Activated CD4-positive, alpha-beta T cell treated with anti-CD3 and anti-CD28 coated beads for 24 hours (primary cell): ENCODE measurements at places on chromosomes 2 and 18.

GRCh38 chr2:159446201-159446600, 159.7 kb upstream of the WDSUB1 start:
- DNase-seq, result no peak

- no peak for DNase-seq
These were observed 37.4 kb downstream of the MRPL44 start for GRCh38 chr2:223994562-223995162.

- DNase-seq, result no peak
These were observed 18.4 kb upstream of the EVA1A start for GRCh38 chr2:75579186-75579585.

DNA sequence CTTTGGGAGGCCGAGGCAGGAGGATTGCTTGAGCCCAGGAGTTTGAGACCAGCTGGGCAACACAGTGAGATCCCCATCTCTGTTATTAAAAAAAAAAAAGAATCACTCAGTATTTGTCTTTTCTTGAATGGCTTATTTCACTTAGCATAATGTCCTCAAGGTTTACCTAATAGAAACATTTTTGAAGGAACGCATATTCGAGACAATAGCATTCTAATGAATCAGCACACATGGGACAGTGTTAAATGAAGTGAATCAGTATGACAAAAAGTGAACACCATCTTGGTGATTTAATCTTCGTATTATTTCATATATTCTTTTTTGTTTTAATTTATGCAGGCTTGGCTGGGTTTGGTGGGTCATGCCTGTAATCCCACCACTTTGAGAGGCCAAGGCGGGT, 44.7 kb downstream of the WIPF1 start:
- no peak for DNase-seq

DNA sequence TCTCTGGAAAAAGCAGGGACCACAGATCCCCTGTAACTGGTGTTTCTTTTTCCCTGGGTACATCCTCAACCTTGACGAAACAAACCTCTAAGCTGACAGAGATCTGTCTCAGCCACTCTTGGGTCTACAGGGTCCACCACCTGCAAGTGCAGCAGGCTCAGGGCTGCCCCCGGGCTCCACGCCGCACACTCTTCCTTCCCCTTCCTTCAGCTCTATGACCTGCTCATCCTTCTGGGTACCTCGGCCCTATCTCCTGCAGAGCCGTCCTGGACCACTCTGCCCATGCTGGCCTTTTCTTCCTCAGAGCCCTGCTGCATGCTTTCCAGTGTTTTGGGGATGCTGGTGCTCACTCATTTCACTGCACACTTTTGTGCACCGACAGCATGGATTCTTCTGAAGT, 27.5 kb downstream of the TUBB6 start:
- DNase-seq, result no peak

- no peak for DNase-seq
These were observed 143.5 kb upstream of the SP5 start for GRCh38 chr2:170571612-170572011.

- DNase-seq, result no peak
These were observed 606.0 kb downstream of the ADCYAP1 start for GRCh38 chr18:1510542-1511179.

DNA sequence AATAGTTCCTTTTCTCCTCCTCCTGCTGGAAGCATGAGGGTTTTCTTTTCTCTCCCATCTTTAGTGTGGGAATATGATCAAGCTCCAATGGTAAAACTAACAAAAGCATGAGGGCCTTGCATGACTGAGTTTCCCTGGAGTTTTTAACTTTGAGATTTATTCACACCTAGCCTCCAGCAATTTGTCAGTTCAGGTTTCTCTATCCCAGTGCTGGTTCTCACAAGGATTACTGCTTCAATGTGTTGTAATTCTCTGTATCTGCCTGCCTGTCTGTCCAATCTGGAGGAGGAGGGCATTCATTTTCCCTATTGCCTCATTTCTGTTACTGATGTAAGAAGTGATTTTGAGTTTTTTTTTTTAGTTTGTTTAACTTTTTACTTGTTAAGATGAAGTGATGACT, 57.6 kb upstream of the RPRM start:
- DNase-seq, result no peak

DNA sequence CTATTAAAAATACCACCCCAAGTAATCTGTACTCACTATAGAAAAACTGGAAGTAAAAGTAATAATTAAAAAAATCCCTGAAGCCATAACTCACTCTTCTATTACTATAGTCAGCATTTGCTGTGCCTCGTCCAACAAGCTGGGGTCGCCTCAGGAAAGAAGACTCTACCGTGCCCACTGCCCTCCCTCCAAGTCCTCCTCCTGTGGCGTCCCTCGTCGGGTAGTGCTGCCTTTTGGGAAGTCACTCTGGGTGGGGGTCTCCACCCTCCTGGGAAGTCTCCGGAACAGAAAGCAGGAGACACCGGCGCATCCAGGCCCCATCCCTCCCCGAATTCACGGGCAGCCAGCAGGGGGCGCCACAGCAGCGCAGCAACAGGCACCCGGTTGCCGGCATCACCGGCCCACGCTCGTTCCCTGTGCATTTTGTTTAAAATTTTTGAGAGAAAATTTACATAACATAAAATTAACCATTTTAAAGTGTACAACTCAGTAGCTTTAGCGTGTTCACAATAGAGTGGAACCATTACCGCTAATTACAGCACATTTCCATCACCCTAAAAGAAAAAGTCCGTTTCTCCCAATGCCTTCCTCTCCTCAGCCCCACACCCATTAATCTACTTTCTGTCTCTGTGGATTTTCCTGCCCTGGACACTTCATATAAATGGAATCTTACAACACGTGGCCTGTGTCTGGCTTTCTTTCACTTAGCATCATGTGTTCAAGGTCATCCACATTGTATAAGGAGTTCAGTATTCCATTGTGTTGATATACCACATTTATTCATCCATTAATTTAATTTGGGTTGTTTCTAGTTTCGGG, 62.2 kb downstream of the ADNP2 start:
- peak; percentile 53 for DNase-seq

DNA sequence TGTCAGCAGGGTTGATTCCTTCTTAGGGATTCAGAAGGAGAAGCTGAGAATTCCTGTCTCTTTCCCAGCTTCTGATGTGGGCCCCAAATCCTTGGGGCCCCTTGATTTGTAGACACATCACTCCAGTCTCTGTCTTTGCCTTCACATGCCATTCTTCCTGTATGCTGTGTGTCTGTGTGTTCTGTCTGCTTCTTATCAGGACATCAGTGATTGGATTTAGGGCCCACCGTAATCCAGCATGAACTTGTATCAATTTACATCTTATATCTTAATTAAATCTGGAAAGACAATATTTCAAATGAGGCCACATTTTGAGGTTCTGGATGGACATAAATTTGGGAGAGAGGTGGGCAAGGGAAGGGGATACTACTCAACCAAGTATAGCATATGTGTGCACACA, 9.7 kb downstream of the NEUROD1 start:
- DNase-seq, result no peak

DNA sequence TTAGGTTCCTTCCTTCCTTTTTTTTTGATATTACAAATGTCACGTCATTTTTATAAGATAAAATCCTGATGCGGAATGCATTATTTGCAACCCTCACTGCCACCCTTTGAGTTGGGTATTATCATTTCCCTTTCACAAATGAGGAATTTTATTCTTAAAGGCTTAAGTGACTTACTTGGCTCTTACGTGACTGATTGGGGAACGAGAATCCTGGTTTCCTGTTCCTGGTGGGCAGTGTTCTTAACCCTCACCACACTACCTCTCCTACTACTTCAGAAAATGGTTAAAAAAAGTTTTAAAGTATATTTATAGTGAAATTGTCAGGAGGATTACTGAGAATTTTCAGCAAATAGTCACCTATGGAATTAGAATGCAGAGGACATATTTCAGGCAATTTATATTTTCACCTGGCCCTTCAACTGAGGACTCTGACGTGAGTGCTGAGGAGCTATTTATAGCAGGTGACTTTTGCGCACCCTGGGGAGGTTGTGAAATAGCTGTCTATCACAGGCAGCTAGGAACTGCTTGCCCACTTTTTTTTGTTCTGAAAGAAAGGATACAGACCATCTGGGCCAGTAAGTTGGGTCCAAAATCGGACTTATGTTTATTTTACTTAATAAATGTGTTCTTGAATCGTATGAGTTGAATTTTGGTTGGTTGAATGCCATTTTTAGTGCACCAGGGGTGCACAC, 18.7 kb upstream of the RASGRP3 start:
- no peak for DNase-seq

DNA sequence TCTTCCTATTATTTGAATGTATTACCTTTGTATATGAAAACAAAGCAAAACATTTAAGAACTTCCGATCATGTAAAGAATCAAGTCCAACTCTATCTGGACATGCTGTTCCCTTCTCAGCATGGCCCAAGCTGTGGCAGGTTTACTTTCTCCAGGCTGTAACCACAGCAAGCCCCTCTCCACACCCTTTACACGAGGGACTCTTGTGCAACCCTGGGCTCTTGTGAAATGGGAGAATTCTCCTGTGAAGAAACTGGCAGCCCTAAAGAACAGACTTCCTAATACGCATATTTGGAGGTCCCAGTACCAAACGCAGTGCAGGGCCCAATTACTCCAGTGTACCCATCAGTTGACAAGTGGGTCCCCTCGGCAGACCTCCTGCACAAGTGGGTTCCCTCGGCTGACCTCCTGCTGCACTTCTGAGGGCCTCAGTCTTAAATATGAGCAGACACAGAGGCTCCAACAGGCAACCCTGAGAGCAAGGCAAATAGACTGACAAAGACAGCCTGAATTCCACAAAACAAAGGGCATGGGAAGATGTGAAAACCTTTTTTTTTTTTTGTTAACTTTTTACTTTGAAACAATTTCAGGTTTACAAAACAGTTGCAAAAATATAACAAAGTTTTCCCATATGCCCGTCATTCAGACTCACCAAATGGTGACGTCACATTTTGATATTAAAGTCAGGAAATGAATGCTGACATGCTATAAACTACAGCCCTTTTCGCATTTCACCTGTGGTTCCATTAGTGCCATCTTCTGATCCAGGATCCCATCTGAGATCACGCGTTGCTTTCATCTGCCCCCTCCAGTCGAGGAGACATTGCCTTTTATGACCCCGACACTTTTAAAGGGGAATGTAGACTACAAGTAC, 78.2 kb downstream of the FBXO15 start:
- DNase-seq, result no peak
